ENCODE measurements at places on chromosomes 12 and 14.
A peak's percentile ranks its signal among the peaks of the same experiment; 100 is the strongest.

DNA sequence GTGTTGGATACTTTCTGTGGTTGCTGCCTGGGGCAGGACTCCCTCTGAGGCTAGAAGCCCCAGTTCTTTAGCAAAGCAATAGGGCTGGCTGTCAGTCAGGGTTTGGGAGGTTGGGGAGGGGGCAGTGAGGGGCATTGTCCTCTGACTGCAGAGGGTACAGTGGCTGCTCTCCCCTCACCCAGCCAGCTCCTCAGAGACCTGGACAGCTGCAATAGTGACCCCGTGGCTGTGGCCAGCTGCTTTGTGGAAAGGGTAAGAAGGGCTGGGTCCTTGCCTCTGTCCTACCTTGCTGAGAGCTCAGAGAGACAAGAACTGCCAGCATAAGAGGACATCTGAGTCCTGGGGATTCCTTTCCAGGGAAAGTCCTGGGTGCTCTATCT, 25.8 kb downstream of the PLEKHG3 start:
- no peak for DNase-seq

GRCh38 chr14:67426161-67426560, 14.2 kb upstream of the PLEK2 start:
- DNase-seq, result no peak

DNA sequence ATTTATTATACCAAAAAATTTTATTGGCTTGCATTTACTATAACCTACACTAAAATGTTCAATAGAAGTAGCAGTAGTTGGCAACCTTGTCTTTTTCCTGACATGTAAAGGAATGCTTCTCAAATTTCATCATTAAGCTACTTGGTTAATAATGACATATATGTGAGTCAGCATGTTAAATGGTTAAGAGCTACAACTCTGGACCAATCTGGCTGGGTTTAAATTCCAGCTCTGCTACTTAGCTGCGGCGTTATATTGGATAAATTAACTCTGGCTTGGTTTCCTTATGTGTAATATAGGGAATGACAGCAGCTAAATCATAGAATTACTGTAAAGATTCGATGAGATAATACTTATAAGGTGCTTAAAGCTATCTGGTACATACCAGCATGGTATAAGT, 53.7 kb upstream of the OTOGL start:
- DNase-seq, result no peak

DNA sequence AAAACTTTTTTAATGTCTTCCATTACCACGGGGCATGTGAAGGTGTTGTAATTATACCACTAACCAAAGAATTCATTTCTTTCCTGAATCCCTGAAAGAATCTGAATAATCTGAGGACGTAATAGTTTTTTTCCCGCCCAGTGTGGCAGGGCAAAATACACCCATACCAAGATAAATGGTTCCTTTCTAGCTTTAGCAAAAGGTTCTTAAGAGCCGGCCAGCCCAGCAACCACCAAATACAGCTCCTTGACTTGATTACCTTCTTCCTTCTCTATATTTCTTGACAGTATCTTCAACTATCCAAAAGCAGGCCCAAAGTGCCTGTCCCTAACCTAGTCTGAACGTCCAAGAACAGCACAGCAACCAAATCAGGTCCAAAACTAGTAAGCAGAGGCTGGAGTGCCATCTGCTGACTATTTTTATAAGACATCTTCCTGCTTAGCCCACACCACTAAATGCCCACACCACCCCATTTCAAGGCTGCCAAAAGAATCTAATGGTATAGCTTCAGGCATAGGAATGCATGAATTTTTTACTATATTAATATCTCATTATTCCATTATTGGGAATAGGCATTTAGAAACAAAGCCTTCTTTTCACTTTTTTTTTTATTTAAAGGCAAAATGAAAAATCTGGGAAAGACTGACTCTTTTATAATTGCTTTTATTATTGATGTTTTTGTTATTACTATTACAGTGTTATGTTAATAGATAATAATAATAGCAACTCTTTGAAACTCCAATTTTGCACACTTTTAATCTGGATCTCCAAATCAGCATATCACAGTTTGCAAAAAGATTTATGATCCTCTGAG, 524.4 kb downstream of the MED13L start:
- peak; percentile 12 for DNase-seq

GRCh38 chr12:111093428-111094142, 173.2 kb upstream of the MYL2 start:
- no peak for DNase-seq

- no peak for DNase-seq
Measured at GRCh38 chr14:64707661-64708060, 3.4 kb downstream of the PLEKHG3 start.

DNA sequence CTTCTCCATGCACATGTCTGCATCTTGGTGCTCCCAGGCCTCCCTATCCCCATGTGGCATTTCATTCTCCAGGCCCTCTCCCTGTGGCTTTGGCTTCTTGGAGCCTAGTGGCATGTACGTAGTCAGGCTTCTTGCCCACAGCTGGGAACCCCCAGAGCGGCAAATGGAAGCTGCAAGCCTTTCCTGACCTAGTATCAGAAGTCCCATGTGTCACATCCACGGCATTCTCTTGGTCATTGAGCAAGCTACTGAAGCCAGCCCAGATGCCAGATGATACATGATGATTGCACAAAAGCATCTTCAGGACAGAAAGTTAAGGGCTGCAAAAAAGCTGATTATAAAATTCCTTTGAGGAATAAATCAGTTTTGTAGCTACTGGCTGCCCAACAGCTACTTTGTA, 154.9 kb downstream of the PELI2 start:
- no peak for DNase-seq

DNA sequence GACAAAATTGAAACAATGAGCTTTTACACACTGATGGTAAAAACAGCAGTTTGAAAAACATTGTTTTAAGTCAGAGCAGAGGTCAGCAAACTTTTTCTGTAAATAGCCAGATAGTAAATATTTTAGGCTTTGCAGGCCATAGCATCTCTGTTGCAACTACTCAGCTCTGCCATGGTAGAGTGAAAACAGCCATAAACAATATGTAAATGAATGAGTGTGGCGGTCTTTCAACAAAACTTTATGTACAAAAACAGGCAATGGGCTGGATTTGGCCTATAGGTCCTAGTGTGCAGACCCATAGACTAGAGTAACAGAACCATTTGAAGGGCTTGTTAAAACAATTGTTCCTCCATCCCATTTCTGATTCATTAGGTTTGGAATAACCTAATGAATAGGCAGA, 114.8 kb downstream of the TGFB3 start:
- DNase-seq, result no peak

- no peak for DNase-seq
Measured at GRCh38 chr12:5390174-5390799, 41.6 kb upstream of the NTF3 start.

DNA sequence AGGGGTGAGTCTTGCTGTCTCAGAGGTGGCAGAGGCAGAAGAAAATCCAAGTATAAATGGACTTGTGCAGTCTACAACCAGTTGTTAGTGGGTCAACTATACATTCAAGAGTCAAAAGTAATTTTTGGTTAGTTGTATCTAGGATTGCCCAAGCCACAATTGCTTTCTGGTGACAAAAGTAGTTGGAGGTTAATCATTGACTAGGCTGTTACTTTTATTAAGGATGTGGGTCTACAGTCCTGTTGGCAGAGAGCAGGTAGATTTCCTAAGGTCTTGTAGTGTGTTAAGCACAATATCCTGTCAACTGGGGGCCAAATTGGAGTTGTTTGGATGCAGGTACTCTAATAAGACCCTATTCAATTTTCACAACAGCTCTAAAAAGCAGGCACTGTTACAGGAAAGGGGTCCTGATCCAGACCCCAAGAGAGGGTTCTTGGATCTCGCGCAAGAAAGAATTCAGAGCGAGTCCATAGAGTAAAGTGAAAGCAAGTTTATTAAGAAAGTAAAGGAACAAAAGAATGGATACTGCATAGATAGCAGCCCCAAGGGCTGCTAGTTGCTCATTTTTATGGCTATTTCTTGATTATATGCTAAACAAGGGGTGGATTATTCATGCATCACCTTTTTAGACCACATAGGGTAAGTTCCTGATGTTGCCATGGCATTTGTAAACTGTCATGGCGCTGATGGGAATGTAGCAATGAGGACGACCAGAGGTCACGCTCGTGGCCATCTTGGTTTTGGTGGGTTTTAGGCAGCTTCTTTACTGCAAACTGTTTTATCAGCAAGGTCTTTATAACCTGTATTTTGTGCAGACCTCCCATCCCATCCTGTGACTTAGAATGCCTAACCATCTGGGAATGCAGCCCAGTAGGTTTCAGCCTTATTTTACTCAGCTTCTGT, 232.6 kb upstream of the SRRM4 start:
- DNase-seq, result no peak

DNA sequence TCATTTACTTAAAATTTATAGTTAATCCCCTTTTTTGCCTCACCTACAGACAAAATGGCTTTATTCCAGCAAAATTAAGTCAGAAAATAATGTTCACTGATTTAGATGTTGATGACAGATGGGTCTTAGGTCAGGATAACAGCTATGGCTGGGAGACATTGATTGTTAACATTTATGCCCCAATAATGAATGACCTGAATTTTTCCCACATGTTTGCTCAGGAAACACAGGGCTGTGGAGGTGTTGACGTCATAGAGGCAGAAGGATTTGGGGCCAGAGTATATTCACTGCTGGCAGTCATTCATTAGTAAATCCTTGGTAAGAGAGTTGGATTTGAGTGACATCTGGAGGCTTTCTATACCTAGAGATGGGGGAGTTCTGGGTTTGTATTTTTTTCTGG, 121.3 kb downstream of the PDE3A start:
- no peak for DNase-seq

DNA sequence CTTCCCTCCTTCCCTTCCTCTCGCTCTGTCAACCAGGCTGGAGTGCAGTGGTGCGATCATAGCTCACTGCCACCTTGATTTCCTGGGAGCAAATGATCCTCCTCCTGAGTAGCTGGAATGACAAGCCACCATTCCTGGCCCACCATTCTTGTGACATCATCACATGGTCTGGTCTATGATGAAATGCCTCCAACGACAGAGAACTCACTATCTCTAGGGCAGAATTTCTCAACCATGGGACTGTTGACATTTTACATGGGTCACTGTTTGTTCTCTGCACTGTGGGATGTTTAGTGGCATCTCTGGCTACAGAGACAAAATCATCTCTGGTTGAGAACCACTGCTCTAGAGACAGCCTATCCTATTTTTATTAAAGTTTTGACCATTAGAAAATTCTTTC, 9.7 kb downstream of the VRK1 start:
- DNase-seq, result no peak

- DNase-seq, result no peak
Measured at GRCh38 chr14:64760146-64760755, 56.0 kb downstream of the PLEKHG3 start.

GRCh38 chr12:128969480-128970055, 116.3 kb downstream of the GLT1D1 start:
- DNase-seq, result no peak

- no peak for DNase-seq
Measured at GRCh38 chr12:47903927-47904712, 674 bp downstream of the VDR start.

GRCh38 chr12:63990828-63991547, 146.5 kb downstream of the SRGAP1 start:
- DNase-seq, result no peak

GRCh38 chr14:69712599-69713088, 54.3 kb upstream of the SRSF5 start:
- DNase-seq, result no peak

DNA sequence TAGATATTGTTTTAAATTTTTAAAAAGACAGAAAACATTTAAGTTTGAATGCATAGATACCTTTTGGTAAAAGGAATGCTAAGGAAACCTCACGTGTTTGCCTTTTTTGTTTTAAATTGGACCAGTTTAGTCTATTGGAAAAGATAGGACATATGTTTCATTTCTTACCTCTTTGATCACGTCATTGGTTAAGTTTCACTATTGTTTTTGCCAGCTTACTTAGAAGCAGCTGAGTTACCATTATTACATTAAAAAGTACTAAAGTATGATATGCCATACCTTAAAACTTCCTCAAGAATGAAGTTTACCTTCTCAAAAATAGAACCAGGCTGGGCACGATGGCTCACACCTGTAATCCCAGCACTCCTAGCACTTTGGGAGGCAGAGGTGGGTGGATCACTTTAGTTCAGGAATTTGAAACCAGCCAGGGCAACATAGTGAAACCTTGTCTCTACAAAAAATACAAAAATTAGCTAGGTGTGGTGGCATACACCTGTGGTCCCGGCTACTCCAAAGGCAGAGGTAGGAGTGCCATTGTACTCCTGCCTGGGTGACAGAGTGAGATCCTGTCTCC, 54.4 kb downstream of the SRGAP1 start:
- no peak for DNase-seq

DNA sequence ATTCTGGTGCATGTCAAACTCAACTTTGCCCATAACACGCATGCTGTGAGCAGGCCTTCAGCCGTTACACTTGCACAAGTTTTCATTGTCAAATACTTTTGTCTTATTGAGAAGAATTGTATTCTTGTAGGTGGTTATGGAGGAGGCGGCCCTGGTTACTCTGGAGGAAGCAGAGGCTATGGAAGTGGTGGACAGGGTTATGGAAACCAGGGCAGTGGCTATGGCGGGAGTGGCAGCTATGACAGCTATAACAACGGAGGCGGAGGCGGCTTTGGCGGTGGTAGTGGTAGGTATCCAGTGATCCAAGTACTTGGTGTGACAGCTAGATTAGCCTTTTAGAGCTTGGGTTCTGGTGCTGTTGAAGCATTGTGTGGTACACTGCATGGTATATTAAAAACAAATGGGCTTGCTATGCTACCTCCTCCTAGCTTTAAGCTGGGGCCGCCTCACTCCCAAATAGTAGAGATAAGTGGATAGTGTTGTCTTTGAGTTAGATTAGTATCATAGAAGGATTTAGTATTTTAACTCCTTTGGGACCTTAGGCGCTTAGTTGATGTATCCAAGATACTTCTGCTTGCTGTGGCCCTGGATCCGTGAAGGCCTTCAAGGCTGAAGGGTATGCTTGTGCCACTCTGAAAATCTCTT, 2.5 kb downstream of the HNRNPA1 start:
- no peak for DNase-seq

- DNase-seq, result no peak
Measured at GRCh38 chr12:78636231-78636855, 228.2 kb upstream of the SYT1 start.

- DNase-seq, result no peak
Measured at GRCh38 chr14:80105488-80105994, 105.8 kb downstream of the DIO2 start.

DNA sequence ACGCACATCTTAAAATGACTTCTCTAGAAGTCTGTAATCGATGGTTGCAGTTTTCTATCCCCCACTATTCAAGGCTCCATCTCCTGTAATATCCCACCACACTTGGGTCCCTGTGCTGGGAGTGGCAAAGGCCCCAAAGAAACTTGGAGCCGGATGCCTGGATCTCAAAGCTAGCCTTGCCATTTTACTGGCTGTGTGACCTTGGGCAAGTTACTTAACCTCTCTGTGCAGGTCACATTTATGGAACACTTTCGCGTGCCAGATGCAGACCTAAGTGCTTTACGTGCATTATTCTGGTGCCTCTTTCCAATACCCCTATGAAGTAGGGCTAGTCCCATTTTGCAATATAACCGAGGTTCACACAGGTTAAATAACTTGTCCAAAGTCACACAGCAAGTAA, 151.8 kb upstream of the PRMT8 start:
- DNase-seq, result no peak
